ENCODE measurements at places on chromosomes 11 and 22. TPM values are rescaled to one million over a fixed set of nuclear protein-coding genes. Genes with fewer than 3 reads are reported as not detected.

The CST6 gene
- total RNA-seq, result not detected

The KRTAP5-2 gene
- not detected for total RNA-seq

The BIRC3 gene
- 9.9 TPM for total RNA-seq

The IGLL5 gene
- 1.3 TPM for total RNA-seq

The DAGLA gene
- 3.1 TPM for total RNA-seq

The CXCR5 gene
- total RNA-seq, result 0.09 TPM

The HBG2 gene
- not detected for total RNA-seq

The TUB gene
- total RNA-seq, result 15.1 TPM

The MGAT3 gene
- 12.2 TPM for total RNA-seq

The ACR gene
- 1.7 TPM for total RNA-seq

The MPZL2 gene
- total RNA-seq, result 29.8 TPM

The KLHL35 gene
- 1.3 TPM for total RNA-seq

The AGBL2 gene
- total RNA-seq, result not detected

The KRTAP5-11 gene
- not detected for total RNA-seq

The SORL1 gene
- total RNA-seq, result 11.2 TPM

The RASSF10 gene
- 0.12 TPM for total RNA-seq

The GTF2H1 gene
- 73.4 TPM for total RNA-seq

The GLYATL1B gene
- not detected for total RNA-seq

The OR5AK2 gene
- not detected for total RNA-seq

The NRXN2 gene
- 4.6 TPM for total RNA-seq

The ENTHD1 gene
- total RNA-seq, result not detected

The APOL4 gene
- 113 TPM for total RNA-seq

The TSGA10IP gene
- not detected for total RNA-seq

The CHST1 gene
- 2.9 TPM for total RNA-seq

The DRD2 gene
- total RNA-seq, result not detected

The CCDC87 gene
- 0.19 TPM for total RNA-seq

The APOBEC3G gene
- 20.3 TPM for total RNA-seq

The KIRREL3 gene
- not detected for total RNA-seq

The XKR3 gene
- total RNA-seq, result not detected

The DTX4 gene
- 13.0 TPM for total RNA-seq

The MTA2 gene
- 79.1 TPM for total RNA-seq

The MS4A7 gene
- 88.0 TPM for total RNA-seq

The DDIAS gene
- total RNA-seq, result 4.1 TPM

The CACNA1I gene
- total RNA-seq, result 0.36 TPM

The NXPE2 gene
- 0.19 TPM for total RNA-seq

The MS4A8 gene
- total RNA-seq, result not detected

The C22orf42 gene
- not detected for total RNA-seq

The PHETA2 gene
- total RNA-seq, result 14.6 TPM

The SGSM1 gene
- total RNA-seq, result 2.4 TPM

The ANO1 gene
- total RNA-seq, result 8.6 TPM

The OR8D1 gene
- not detected for total RNA-seq

The FLRT1 gene
- total RNA-seq, result not detected

The DYNC2H1 gene
- 26.8 TPM for total RNA-seq

The DEUP1 gene
- not detected for total RNA-seq

The NOX4 gene
- total RNA-seq, result 6.7 TPM

The TRPM5 gene
- total RNA-seq, result not detected

The OR52E8 gene
- not detected for total RNA-seq

The SLC25A45 gene
- 4.1 TPM for total RNA-seq

Data from omental fat pad (tissue), 4 donors.